Effector memory CD4-positive, alpha-beta T cell (primary cell): ENCODE measurements at places on chromosomes 3 and 15.

GRCh38 chr15:95658799-95659198 lies 671.7 kb upstream of the NR2F2 start:
- DNase-seq = no peak

DNA sequence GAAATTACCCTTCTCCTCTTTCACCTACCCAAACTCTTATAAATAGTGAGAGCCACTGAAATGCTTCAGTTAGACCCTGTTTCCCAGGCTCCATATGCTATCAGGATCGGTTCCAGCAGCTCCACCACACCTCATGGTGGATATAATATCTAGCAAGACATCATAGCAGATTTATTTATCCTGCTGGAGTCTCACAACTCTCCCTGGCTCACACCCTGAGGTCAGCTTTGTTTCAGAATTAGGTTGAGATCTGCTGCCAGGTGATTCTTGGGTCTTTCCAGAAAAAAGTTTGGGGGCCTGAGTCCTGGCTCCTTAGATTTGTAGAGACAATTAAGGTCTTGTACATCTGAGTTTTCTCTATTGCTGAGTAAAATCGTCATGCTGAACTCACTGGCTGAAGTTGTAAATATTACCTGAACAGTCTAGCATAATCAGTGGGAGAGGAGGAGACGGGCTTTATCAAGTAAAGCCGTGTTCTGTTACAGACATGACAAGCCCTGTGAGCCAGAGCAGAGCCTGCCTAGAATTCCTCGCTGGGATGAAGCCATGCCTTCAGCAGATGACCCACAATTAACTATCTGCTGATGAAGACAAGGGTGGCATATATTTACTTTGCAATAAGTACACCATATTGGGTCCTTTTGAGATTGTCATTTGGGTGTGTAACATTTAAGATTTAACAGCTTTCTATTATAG lies 131.6 kb downstream of the STAC start:
- no peak for DNase-seq

GRCh38 chr3:73499787-73500186 lies 125.0 kb downstream of the PDZRN3 start:
- no peak for DNase-seq

DNA sequence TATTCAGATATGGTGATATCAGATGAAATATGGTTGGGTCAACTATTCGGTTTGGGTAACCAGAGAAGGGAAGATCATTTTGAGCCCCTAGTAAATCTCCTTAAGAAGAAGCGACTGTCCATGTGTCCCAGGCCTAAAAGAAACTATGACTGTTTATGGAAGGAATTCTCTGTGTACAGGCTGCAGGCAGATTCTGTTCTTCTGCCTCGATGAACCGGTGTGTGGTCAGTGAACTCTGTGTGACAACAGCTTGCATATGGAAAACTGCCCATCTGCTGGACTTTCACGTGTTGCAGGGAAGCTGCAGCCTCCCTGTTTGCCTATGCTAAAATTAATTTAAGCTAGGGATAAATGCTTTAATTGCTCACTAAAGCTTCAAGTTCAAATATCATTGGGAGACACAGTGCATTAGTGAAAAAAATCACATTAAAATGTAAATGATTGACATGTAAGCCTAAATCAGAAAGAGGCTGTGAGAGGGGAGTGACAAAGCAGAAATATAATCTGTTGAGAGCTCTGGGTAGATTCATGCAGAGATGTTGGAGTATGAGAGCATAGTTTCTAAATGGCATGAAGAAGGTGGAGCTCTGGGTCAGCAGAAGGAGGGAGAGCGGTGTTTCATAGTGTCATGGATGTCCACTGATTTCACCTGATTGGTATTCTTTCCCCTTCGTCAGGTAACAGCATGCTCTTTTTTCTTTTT lies 65.4 kb upstream of the PFN2 start:
- no peak for DNase-seq

- no peak for DNase-seq
These were observed 280.7 kb downstream of the MFSD1 start for GRCh38 chr3:159082519-159082918.

DNA sequence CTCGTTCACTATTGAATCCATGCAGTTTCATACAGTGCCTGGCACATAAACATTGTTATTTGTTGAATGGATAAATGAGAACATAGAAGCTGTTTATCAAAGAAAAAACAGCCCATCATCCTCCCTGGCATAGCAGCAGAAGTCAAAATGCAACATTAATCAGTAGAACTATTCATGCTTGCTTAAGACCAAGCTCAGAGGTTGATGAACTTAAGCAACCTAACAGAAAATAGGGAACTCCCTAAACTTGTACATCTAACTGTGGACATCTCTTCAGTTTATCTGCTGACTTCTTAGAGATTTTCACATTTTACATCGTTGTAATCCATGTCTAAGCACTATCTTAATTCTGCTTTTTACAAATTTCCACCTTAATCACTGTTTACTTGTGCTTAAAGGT lies 29.2 kb downstream of the SENP8 start:
- DNase-seq = no peak

- no peak for DNase-seq
These were observed 72.7 kb downstream of the UACA start for GRCh38 chr15:70690491-70691276.

GRCh38 chr3:55558316-55558715 lies 71.2 kb upstream of the WNT5A start:
- DNase-seq = no peak

- DNase-seq = no peak
These were observed 63.6 kb downstream of the KBTBD12 start for GRCh38 chr3:127978636-127979035.

DNA sequence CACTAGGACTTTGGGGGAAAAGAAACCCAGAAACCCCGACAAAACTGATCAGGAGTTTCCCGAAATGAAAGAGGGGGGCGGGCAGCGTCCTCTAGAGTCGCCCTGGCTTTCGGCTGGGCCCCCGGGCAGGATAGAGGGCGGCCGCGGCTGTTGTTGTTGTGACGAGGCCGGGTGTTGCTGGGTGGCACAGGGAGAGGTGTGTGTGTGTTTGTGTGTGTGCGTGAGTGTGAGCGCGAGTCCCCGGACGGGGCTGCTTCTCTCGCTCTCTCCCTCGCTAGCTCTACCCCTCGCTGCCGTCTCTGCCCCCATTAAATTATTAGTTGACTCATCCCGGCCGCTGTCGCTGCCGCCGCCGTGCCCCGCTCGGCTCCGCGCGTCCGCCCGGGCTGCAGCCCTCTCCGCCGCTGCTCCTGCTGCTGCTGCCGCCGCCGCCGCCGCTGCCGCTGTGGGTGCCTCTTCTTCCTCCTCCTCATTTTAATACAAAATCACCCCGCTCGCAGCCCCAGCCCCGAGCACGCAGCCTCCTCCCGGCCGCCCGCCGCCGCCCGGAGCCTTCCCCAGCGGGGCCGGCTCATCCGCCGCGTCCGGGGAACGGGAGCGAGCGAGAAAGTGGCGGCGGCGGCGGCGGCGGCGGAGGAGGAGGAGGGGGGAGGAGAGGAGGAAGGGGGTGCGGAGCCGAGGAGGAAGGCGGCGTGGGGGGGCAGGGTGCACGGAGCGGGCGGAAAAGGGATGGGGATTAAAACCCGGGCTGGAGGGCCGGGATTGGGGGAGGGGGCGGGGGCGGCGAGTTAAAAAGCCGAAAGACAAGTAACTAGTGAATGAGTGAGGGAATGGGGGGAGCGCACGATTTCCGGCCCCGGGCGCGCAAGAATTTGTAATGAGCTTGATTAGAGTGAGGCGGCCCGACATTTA lies at the start of gene SATB1:
SATB1 (minus strand) TSS at position 611 of the 912 bp plus-strand sequence. CDS start 4,372 bp downstream, outside the sequence.
- peak; percentile 40 for DNase-seq

DNA sequence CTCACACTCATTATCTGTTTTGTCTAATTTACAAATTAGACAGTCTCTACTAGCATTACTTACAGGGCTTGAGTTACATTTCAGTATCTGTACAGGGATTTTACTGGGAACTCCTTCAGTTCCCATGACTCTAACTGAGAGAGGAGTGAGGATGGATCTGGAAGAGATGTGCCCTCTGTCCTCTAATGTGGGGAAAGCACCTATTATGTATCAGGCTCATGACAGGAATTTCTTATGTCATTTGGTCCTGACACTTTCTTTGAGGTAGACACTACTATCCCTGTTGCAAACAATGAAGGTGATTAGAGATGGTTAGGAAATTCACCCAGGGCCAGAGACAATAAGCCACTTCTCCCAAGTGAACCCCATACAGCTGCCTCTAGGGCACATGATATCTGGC lies 10.9 kb upstream of the NCKIPSD start:
- no peak for DNase-seq

DNA sequence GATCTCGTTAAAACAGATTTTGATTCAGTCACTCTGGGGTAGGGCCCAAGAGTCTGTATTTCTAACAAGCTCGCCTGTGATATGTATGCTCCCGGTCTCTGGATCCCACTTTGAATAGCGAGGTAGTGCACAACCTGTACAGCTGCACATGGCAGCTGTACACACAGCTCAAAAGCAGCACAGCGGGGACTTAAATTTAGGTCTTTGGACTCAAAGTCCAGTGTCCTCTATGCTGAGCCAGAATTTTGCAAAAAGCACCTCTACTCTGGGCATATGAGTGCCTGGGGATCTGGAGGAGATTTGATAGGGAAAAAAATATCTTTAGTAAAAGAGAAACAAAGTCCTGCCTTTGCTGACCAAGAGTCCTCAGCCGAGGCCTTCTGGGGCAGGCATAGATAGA lies 83.1 kb downstream of the HMG20A start:
- no peak for DNase-seq

DNA sequence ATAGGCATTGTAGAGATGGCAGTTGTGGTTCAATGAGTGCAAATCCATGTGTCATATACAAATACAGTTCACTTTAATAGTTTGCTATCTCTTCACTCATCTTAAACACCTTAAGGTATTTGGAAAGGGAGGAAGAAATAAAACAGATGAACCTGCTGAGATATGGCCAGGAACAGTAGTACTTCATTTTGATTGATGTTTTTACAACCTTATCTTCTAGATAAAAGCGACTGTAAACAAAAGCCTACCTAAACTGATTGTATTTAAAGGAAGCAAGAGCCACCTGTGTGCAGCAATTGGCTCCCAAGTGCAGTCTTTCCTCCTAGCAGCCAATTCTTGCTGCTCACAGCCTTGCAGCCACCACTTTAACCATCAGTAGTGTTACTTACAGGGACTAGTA lies 217.7 kb downstream of the CDIN1 start:
- no peak for DNase-seq

DNA sequence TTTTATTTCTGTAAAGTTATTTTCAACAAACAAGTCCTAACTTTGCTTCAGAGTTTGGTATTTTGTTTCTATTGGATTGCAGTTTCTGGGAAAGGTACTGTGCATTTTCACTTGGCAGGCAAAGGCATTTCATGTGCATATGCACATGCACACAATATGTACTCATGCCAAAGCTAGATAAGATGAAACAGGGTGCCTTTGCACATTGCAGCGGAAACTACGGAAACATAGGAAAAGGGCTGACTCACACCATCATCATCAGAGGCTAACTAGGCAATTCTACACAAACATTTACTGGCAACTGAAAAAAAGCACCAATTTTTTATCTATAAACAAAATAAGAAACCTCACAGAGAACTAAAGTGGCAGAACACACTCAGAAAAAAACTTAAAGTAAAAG lies 550.6 kb upstream of the NECTIN3 start:
- DNase-seq = no peak

DNA sequence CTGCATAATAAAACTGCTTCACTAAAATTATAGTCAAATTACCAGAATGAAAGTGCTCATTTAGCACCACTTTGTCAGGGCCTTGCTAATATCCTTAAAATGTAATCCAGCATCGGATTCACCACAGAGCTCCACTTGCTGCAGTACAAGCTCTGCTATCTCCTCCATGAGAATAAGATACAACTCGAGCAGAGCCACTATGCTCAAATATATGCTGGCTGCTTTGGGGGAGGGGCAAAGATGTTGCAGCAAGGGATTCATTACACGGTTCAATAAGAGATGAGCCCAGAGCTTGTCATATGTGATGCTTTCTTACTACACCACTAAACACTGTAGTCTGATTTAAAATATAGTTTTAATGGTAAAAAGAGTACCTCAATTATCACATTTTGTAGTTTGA lies 72.2 kb downstream of the DLG1 start:
- no peak for DNase-seq

DNA sequence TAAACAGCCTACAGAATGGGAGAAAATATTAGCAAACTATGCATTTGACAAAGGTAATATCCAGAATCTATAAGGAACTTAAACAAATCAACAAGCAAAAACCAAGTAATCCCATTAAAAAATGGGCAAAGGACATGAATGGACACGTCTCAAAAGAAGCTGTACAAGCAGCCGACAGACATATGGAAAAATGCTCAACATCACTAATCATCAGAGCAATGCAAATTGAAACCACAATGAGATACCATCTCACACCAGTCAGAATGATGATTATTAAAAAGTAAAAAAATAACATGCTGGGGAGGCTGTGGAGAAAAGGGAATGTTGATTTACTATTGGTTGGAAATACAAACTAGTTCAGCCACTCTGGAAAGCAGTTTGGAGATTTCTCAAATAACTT lies 30.7 kb upstream of the PPM1L start:
- DNase-seq = no peak

DNA sequence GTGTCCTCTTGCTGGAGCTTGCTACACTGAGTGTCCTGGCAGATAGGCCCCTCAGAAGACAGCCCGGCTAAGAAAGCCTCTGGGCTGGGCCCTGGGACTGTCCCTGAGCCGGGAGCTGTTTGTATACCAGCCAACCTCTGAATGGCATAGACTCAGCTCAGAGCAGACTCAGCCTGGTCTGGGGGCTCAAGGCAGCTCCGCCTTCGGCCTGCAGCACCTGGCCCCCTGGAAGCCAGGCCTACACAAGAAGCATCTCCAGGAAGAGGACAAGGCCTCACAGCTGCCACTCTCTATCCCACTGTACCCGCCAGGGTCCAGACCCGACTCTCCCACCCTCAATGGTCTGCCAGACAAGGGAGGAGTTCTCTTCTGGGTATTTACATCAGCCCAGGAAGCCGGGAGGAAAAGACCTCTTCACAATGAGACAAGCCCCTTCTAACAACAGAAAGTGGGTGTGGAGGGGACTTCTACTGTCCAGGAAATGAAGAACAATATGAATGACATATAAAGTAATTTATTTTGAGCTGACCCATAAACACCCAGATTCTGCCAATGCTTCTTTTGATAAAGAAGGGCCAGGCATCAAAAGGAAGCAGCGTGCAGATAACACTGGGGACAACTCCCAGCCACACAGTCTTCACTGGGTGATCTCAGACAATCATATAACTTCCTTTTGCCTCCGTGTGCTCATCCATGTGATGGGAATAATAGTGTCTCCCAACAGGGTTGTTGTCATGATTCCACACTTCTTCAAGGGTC lies 110.2 kb downstream of the TPRA1 start:
- no peak for DNase-seq

GRCh38 chr3:22606461-22606860 lies 596.7 kb upstream of the UBE2E2 start:
- no peak for DNase-seq

- no peak for DNase-seq
These were observed 227.8 kb upstream of the CTNNB1 start for GRCh38 chr3:40971191-40972168.

GRCh38 chr3:31230425-31231223 lies 302.1 kb upstream of the STT3B start:
- DNase-seq = no peak
